ENCODE measurements at places on chromosomes 11 and 22.

DNA sequence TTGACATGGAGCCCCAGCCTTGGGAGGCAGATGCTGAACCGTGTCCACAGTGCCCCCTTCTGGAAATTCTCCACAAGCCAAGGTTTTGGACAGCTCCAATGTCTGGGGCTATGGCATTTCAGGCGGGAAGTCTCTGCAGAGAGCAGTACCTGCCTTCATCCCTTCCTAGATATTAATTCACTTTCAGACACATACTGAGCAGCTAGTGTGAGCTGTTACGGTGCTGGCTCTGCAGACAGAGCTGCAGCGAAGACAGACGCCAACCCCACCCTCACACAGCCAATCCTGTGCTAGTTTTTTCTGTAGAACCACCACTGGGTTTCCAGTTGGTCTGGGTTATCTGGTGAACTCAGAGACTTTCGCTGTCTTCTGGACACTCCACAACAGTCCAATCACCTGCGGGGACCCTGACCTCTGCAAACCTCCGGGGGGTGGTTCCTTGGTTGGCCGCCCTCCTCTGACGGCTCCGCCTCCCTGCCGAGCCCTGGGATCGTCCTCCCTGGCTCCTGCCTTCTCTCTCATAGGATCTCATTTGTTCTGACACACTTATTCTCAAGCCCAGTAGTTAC lies 9.1 kb downstream of the LMF2 start:
- no peak for DNase-seq

GRCh38 chr11:92131289-92131865 lies 93.2 kb upstream of the FAT3 start:
- no peak for DNase-seq

DNA sequence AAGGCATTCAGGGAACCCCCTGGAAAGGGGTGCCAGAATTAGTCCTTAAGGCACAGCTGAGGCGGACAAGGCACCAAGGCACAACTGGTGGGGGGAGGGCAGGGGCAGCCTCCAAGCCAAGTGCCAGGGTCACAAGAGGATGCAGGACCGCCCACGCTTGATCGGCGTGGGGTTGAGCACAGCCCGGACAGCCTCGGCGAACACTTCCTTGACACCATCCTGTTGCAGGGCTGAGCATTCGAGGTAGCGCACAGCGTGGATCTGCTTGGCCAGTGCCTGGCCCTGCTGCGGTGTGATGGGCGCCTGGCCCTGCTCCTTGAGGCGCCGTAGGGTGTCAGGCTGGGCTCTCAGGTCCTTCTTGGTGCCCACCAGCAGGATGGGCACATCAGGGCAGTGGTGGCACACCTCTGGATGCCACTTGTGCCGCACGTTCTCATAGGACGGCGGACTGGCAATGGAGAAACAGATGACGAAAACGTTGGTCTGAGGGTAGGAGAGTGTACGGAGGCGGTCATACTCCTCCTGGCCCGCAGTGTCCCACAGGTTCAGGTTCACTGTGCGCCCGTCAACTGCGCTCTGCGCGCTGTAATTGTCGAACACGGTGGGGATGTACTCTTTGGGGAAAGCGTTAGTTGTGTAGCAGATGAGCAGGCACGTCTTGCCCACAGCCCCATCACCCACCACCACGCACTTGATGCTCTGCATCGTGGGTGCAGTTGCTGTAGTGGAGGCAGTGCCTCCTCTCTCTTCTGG lies 13.1 kb downstream of the RHOG start:
- no peak for DNase-seq

DNA sequence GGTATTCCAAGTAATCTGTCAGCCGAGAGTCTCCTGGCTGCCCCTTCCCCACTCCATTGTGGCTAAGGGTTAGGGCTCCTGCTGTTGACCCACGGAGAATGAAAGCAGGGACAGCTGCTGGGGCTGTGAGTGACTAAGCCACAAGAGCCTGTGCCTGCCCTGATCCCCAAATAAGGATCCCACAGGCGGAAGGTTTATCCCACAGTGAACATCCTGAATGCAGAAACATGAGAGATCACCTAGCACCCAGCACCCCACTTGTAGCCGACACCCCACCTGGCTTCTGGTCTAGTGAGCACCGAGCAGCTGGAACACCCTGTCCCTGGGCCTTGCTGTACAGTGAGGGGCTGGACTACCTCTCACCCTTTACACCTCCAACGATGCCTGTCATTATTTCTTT lies 117.7 kb upstream of the LMO1 start:
- DNase-seq = no peak

DNA sequence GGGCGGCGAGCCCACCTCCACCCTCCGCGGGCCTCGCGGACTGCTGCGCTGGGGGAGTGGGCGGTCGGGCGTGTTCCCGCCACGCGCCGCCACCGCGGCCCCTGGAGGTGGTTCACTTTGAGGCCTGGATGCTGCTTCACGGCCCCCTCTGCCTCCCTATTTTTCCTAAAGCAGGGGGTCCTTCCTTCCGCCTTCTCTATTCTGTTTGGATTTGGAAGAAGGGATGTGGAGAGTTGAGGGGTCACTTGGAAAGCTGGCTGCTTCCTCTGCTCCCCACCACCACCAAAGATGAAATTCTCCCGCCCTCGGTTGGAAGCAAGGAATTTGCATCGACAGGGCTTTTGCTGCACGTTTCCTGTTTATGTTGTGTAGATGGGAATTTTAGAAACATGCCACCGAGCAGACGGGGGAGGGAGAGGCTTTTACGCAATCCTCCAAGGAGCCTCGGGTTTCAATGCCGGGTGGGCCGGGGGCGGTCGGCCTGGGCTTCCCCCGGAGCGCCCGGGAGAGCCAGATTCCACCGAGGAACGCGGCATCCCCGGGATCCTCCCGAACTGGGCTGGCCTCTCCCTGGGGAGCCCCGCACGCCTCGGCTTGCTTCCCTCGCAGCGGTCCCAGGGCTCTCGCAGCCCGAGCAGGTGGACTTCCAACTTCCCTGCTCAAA lies 403 bp upstream of the SBF2 start:
- no peak for DNase-seq

DNA sequence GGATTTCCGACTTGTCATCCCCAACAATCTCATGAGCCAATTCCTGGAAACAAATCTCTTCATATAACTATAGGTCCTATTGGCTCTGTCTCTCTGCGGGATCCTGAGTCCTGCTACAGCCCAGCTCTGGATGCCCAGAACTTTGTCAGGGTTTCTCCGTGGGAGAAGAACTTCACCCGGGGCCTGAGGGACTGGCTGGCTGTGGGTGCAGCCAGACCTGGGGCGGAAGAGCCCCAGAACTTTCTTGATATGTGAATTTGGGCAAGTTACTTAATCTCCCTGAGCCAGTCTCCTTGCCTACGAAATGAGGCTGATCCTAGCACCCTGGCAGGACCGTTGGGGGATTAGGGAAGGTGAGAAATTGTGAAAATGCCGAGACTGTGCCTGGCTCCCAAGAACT lies 6.6 kb upstream of the TRIM29 start:
- no peak for DNase-seq

- DNase-seq = no peak
Measured at GRCh38 chr11:125916683-125917347, 12.5 kb downstream of the DDX25 start.

GRCh38 chr22:25777870-25778269 lies 35.9 kb downstream of the MYO18B start:
- DNase-seq = no peak

DNA sequence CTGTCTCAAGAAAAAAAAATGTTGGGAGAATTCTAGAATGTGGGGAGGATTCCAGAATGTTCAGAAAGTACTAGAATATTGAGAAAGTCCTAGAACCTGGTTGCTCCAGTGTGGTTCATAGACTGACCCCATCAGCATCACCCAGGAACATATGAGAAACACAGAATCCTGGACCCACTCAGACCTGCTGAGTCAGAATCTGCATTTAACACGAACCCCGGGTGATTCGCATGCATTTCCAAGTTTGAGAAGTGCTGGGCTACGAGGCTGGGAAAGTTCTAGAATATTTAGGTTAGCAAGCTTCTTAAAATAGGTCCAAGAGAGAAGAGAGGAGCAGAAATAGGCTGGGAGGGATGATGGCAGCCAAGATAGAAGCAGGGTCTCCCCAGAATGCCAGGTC lies 6.4 kb downstream of the C1QTNF6 start:
- no peak for DNase-seq

- no peak for DNase-seq
Measured at GRCh38 chr11:64409278-64409677, 50.3 kb downstream of the RPS6KA4 start.

- no peak for DNase-seq
Measured at GRCh38 chr11:34341096-34341495, 16.7 kb downstream of the ABTB2 start.

DNA sequence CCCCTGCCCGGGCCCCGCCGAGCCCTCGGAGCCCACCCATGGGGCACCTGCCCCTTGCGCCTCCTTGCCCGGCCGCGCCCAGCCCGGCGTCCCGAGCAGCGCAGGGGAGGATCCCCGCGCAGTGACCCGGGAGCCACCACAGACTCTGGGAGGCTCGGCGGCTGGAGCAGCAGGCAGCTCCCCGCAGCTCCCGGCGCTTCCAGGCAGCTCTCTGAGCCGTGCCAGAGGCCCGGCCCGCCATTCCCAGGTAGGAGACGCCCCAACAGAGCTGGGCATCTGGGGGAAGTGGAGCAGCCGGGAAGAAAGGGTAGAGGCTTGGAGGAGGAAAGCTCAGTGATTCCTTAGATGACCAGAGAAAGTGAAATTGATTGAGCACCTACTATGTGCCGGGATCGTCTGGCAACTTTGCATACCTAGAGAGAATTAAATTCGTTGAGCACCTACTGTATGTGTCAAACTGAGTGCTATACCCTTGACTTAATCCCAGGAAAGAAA lies 670 bp downstream of the RASD2 start:
- DNase-seq = no peak

- no peak for DNase-seq
Measured at GRCh38 chr22:23137905-23138561, 3.8 kb downstream of the RSPH14 start.

DNA sequence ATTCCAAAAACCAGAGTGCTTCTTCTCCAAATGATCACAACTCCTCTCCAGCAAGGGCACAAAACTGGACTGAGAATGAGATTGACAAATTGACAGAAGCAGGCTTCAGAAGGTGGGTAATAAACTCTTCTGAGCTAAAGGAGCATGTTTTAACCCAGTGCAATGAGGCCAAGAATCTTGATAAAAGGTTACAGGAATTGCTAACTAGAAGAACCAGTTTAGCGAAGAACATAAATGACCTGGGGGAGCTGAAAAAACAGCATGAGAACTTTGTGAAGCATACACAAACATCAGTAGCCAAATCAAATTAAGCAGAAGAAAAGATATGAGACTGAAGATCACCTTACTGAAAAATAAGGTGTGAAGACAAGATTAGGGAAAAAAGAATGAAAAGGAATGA lies 15.5 kb downstream of the OR52M1 start:
- no peak for DNase-seq

DNA sequence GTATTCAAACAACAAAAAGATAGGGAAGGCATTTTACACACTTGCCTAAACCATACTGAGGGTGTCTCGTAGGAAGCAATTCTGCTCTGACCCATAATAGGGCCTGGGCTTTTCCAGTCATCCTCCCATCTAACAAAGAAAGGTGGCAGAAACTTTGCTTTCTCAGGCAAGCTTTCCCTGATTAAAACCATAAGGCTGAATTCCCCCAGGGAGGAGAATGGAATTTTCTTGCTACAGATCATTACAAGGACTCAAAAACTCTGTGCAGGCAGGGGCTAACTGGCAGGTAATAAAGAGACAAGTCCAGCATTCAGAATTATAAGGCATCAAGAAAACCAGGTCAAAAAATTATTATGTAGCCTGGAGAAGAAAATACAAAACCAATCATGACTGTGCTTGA lies 90.4 kb downstream of the RBFOX2 start:
- DNase-seq = no peak

DNA sequence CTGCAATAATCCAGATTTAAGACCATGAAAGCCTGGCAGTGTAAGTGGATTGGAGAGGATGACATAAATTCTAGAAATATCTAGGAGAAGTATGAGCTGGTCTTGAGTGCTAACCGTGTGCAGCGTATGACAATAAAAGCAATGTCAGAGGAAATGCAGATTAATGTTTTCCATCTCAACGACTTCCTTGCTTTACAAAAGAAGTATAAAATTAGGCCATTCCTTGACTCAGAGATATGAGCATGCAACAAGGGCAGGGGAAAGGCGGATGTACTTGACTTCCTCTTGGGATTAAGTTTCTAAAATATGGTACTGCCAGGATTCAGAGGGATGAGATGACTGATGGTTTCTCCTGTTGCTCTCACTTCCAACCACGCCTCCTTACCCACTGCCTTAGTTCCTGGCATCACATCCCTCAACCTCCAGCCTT lies 32.3 kb downstream of the ADAMTS15 start:
- no peak for DNase-seq

DNA sequence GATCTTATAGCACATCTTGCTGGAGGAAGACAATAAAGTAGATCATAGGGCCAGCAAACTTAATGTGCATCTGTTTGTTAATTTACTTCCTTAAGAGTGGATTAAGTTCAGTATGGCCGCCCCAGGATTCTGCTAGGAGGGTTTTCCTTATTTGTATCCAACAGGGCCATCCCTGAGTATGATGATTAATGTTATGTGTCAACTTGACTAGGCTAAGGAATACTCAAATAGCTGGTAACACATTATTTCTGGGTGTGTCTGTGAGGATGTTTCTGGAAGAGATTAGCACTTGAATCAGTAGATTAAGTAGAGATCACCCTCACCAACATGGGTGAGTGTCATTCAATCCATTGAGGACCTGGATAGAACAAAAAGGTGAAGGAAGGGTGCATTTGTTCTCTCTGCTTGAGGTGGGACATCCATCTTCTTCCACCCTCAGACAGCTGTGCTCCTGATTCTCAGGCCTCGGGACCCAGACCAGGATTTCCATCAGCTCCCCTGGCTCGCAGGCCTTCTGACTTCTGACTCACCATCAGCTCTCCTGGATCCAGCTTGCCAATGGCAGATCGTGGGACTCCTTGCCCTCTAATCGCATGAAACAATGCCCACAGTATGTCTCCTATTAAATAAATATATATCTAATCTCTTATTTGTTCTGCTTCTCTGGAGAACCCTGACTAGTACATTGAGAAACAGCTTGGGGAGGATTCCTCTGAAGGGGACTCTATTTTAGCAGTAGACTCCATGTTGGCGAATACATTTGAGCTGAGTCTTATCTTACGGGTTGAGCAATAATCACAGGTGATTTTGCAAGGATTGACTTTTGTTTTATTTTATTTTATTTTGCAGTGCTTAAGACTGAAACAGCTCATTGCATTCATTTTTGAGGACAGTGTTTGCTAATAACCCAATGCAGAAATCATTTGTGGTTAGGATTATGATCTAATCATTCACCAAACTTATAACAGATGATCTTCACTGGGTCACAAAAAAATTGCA lies 9.0 kb upstream of the ZBTB44 start:
- no peak for DNase-seq

DNA sequence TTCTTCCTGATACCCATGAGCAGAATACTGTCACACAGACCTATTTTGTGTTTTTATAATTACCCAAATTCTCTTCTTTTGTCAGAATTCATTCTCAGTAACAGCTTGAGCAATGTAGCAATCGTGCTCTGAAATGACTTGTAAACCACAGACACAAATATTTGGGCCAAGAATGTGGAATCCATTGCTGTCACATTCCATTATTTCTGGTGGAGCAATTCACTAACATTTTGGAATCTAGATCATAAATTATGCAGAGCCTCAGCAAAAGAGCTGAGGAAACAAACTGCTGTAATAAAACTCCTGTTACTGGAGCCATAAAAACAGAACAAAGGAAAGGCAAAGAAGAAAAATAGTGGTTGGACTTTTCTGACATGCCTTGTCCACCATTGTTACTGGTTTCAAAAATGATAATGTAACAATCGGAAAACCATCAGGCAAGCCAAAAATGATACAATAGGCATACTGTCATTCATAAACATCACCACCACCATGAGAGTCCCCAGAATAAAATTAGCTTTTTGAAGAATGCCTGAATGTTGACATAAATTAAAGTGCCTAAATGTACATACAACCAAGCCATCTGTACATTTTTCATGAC lies 223.4 kb upstream of the PITPNB start:
- no peak for DNase-seq
